GM12864 (cell line): ENCODE measurements at places on chromosomes 13 and 19.

DNA sequence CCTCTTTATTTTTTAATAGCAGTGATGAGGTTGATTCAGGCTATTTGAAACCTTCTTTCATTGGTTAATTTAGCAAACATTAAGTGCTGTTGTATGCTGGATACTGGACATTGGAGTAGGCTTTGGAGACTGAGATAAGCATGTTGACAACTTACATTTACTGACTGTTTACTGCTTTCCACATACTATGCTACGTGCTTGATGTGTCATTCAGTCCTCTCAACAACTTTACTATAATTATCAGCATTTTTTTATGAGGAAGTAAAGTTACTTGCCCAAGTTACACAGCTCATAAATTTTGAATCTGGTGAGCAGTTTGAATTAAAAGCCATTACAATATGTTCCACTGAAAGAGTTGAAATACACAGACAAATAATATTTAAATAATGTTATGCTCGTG, 83.8 kb downstream of the GJA3 start:
- DNase-seq: no peak

DNA sequence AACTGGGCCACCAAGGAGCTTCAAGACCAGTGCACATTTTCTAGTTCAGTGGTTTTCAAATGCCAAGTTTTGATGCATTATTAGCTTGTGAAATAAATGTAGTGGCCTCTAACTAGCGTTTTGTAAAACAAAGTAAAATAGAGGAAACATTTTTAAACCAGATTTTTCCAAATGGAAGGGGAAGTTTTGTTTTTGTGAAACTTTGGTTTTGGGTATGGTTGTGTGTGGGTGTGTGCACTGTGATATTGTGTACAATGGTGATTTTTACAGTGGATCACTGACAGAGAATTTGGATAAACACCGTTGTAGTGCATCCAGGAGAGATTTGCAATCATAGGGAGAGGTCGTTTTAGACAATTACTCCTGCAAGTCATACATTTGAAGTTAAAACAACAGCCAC, 108.9 kb downstream of the SLC7A1 start:
- no peak for DNase-seq

DNA sequence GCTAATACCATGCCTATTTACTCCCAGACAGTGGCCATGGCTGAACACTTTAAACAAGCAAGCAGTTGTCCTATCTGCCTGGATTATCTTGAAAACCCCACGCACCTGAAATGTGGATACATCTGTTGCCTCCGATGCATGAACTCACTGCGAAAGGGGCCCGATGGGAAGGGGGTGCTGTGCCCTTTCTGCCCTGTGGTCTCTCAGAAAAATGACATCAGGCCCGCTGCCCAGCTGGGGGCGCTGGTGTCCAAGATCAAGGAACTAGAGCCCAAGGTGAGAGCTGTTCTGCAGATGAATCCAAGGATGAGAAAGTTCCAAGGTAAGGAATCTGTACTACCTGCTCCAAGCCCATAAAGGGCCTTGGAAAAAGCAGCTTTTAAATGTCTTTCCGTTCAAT, 8.6 kb downstream of the RFPL4AL1 start:
- DNase-seq: no peak

DNA sequence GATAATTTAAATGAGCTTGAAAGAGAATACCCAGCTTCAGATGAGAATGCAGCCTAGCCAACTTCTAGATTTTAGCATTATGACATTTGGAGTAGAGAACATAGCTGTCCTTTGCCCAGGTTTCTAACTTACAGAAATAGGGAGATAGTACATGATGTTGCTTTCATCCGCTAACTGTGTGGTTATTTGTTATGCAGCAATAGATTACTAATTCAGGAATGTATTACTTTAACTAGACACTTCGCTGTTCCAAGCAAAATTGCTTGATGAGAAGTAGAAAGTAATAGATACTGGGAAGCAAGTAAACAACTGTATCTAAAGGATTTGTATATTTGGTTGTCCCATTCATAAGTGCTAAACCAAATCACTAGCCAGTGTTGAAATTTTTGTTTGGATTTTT, 790.9 kb upstream of the PRR20A start:
- DNase-seq: no peak

DNA sequence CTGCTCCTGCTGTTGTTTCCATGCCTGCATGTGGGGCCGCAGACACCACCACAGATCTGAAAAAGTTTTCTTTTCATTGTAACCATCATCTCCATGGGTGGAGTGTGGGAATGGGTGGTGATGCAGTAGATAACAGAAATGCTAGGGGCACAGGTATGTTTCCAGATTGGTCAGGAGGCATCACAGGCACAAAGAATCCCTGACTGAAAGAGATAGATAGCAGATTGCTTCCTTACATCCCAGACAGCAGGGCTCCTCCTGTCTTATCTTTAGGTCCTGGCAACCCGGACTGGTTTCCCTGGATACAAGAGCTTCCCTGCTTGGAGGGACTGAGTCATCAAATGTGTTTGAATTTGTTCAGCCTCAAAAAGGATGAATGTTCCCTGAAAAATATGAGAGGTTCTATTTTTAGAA, 1937.6 kb downstream of the PCDH9 start:
- DNase-seq: no peak

DNA sequence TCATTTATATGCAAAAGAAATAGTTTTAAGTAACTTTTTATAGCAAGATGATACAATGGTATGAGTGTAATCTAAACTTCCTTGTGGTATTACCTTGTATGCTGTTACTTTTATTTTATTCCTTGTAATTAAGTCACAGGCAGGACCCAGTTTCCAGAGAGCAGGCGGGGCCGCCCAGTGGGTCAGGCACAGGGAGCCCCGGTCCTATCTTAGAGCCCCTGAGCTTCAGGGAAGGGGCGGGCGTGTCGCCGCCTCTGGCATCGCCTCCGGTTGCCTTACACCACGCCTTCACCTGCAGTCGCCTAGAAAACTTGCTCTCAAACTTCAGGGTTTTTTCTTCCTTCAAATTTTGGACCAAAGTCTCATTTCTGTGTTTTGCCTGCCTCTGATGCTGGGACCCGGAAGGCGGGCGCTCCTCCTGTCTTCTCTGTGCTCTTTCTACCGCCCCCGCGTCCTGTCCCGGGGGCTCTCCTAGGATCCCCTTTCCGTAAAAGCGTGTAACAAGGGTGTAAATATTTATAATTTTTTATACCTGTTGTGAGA, 10.2 kb downstream of the PLPPR3 start:
- no peak for DNase-seq

DNA sequence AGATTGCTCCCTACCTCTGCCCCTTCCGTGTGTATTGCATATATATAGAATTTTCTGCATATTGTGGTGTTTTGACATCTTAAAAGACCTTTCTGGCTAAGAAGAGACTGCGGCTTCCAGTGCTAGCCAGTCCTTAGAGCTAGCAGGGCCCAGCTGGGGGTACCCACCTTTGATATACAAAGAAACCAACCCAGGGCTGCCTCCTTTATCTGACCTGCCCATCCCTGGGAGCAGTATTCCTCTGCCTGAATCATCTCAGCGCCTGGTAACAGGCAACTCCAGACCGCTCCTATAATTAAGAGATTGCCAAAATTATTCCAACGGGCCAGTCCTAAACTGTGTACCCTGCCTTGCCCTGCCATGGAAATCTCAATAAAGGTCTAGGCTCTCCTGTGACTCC, 186.3 kb upstream of the RNF113B start:
- DNase-seq: no peak

- no peak for DNase-seq
These were observed 27.1 kb upstream of the CCNE1 start for GRCh38 chr19:29784598-29785223.

GRCh38 chr19:38862321-38863059, 12.7 kb upstream of the HNRNPL start:
- DNase-seq: no peak

GRCh38 chr13:44110091-44110621, 230.5 kb downstream of the LACC1 start:
- no peak for DNase-seq

GRCh38 chr13:40333226-40333625, 333.2 kb downstream of the FOXO1 start:
- no peak for DNase-seq

DNA sequence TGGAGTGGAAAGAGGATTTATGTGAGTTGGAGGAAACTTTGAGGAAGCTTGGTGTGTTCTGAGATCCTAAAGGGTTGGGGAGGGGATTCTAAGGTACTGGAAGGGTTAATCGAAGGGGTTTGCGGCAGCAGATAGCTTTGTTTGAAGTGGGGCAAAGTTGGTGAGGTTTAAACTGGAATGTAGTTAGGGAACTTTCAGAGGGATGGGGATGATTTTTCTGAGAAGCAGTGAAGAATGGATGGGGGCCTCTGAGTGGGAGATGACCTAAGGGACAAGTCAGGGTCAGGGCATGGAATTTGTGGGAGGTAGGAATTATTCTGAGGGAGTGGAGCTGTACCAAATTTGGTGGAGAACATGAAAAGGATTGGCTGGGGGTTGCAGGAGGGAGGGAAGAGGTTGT, 3.9 kb downstream of the SAE1 start:
- DNase-seq: no peak

DNA sequence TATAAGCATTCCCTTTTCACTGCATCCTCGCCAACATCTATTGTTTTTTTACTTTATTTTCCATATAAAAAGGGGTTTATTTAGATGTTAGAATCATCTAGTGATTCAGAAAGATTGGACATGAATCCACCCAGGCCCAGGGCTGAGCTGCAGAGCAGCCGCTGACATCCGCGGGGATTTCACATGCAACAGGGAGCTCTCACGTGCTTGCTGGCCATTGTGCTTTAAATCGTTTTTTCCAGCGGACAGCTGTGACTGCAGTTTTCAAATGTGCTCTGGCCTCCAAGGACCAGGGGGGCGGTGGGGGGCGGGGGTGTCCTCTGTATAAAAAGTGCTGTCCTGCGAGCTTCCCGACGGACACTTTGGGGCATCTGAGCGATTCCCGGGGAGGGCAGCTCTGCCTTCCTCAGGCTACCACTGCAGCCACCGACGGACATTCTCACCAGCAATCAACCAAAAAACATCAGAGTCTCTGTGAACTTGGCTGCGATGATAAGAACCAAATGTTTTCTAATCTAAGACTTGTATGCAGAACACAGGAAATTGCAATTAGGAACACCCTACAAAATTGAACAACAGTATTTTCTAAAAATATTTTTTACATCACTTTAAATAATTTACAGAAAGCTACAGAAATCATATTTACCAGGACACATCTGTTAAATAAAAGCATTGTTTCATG, 12.6 kb downstream of the RB1 start:
- DNase-seq: no peak

DNA sequence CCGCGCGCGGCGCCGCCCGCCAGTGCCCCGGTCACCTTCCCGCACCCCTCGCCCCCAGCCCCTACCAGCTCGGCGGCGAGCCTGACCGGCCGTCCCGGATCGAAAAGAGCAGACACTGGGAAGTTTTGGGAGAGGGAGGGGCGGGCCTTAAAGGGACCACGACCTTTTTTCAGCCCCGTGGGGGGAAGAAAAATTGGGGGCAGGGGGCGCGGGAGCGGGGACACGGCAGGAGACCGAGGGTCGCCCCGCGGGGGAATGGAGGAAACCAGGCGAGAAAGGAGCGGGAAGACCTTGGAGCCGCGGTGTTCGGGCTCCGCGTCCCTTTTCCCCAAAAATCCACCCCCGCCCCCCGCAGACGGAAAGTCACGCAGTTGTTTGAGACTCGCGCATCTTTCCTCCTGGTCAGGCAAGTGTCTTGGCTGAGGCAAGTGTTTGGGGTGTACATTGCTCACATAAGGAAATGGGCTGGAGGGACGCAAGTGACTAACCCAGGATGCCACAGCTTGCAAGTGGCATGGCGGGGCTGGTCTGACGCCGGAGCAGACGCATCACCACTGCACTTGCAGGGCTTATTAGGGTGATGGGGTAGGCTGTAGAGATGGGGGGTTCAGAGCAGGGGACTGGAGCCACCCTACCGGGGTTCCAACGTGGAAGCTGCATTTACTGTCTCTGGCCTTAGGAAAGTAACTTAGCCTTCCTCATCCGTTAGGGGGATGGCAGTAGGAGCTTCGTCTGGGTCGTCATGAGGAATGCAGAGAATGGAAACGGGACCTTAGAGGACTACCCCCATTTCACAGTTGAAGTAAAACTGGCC, 2.7 kb upstream of the HNRNPL start:
- DNase-seq: no peak

DNA sequence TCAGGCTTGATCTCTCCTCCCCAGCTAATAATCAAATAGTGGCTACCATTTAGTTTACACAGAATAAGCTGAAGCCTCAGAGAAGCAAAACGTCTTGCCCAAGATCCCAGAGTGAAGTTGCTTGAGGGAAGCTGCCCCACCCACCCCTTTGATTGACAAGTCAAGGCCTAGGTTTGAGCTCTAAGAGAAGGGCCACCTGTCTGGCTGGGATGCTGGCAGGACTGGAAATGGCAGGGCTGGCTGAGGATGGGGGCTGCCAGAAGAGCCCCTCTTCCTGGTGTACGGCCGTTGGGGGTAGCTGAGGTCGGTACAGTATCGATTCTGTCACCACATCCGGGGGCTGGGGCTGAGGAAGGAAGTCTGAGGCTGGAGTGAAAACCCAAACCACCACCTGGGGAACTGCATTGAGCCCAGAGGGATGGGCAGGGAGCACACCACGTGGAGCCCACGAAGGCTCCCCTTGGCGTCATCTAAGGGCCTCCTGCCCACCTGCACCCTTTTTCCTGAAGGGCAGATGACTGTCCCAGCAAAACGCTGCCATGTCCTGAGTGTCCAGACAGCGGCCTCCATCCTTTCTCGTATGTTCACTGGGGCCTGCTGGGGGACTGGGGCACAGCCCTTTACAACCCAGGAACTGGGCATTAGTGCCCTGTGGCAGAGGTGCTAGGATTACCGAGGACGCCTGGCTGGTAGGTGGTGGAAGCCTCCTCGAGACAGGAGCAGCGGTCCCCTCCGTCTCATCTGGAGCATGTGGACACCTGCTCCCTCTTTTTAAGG, 1.4 kb upstream of the PRKD2 start:
- DNase-seq: peak; percentile 75

GRCh38 chr13:71018544-71018943, 848.5 kb downstream of the DACH1 start:
- DNase-seq: no peak

- DNase-seq: no peak
These were observed 295.9 kb downstream of the GPC6 start for GRCh38 chr13:93522501-93522900.

DNA sequence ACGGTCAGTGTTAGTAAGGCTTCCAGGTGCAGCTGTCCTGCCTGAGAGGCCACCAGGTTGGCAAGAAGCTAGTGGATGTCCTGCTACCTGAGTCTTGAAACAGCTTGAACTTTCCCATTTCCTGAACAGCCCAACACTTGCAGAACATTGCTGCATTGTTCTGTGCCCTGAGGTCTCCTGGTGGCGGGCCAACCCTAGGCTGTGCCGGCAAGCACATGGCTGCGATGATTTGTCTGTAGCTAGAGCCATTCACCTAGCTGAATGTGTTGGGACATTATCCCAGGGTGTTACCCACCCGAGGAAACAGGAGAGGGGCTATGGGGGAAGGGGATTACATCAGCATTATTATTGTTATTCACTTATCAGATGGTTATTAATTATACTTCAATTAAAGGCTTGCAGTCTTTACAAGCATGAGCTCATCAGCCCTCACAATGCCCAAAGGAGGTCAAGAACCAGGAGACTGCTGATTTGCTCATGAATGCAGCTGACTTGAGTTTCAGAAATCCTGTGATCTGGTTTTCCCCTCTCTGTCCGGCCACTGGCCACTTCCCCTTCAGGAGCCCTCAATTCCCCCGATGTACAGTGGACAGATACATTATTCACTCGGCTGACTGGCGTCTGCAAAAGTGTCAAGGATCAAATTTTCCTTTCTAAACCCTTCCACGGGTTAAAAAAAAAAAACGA, 187.6 kb upstream of the TSC22D1 start:
- DNase-seq: no peak
